ENCODE measurements at places on chromosomes 5 and 9.

DNA sequence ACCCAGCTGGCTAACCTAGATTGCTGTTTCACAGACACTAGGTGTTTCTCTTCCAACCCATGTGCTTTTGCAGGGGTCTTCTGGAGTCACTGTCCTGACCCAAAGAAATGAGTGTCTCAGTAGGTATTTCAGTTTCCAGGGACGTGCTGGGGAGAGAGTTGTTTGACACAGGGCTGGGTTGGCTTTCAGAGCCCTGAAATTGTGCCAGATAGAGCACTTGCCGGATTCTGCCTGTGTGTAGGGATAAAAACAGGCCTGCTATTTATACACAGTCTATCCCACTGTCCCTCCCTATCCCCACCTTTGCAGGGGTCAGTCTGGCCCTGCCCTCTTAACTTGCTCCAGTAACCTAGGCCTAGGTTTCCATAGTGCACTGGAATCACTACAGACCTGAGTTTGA is 957 bp upstream of the HBEGF start:
- DNase-seq: no peak

- DNase-seq: no peak
These were observed 212.2 kb downstream of the TRIO start for GRCh38 chr5:14355391-14355790.

GRCh38 chr5:166582416-166582815 is 1709.0 kb upstream of the WWC1 start:
- no peak for DNase-seq

- no peak for DNase-seq
These were observed 20.0 kb downstream of the MORN5 start for GRCh38 chr9:122179690-122180074.

- no peak for DNase-seq
These were observed 133.6 kb upstream of the CDKN2B start for GRCh38 chr9:22142671-22143070.

DNA sequence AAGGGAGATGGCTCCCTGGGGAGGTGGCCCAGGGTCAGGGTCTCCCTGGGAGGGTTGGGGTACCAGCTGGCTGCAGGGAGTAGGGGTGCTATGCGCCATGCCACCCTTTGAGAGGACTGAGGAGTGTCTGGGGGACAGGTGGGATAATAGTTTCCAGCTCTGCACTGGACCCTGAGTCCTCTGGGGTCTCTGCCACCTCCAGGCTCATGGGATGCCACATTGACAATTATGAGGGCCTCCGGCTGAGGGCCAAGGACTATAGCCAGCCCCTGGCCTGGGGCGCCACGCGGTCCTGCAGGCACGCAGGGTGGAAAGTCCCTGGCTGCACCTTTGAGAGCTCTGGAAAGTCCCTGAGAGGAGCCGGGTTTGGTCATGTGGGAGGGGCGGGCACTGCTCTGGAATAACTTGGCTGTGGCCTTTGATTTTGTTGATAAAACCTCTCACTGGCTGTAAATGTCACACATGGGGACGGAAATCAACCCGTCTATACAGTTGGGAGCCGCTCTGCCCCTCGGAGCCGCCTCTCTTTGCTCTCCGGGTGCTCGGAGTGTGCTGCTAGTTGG is 16.0 kb downstream of the TRAF2 start:
- no peak for DNase-seq
